Ecto neural progenitor cell (in vitro differentiated cells): ENCODE measurements at places on chromosomes 13 and 19.

DNA sequence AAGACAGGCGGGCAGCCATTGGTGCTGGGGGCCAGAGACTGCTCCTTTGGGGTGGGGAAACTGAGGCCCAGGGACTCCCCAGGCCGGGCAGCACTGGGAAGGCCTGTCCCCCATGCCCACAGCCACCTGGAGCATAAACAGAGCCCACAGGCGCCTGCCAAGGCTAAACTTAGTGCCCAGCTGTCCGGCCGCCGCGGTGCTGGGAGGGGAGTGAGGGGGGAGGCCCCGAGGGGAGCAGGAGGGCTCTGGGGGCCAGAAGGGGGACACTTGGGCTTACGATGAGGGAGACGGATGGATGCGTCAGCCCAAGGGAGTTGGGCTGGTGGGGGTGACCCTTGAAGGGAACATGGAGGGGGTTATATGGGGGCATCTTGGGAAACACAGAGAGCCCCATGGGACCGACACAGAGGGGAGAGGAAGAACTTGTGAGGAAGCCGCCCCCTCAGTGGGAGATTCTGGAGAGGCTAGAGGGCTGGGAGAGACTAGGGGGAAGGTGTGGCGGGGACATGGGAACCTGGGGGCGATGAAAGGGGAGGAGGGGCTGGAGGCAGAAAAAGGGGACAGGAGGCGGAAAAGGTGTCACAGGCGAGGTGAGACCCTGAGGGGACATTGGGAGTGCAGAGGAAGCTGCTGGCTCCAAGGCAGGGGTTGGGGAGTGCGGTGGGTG, 2.2 kb downstream of the CERS1 start:
- DNase-seq: no peak

DNA sequence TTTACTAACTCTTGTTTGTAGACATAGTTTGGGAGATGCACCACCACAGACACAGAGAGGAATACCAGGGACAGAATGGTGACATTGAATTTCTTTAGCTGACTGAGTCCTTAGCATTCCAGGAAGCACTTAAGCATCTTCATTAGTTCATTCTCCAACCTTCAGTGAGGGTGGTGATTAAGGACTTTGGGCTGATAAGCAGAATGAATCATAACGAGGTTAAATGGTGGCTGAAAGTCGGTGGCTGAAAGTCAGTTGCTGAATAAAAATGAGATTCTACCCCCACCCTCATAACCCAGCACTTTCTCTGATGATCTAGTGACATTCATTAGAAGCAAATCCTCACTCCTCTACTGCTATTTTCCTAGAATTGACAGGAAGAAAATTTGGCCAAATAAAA, 10.6 kb downstream of the PCDH8 start:
- DNase-seq: no peak

DNA sequence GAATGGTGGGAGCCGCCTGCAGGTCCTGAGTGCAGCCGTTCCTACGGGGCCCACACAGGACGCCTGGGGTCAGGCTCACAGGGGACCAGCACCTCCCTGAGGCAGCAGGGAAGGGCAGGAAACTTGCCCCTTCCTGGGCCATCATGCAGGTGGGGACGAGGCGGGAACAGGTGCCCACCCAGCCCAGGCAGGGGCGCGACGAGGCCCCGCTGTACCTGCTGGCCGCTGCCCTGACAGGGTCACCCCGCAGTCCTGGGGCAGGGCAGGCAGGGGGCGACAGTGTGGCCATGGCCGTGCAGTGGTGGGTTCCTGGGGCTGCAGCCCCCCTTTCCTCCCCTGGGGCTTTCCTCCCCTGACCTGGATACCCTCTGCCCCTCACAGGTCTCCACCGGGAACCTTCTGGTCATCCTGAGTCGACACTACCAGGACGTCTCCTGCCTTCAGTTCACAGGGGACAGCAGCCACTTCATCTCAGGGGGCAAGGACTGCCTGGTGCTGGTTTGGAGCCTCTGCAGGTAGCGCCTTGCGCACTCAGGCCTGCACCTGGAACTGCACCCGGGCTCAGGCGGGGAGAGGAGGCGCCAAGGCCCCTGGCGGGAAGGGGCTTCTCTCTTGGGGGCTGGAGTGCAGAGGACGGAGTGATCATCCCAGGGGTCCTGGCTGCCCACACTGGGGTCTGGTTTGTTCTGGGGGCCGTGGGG, 5.4 kb downstream of the WDR18 start:
- DNase-seq: no peak

GRCh38 chr19:1173159-1173844, 766 bp downstream of the SBNO2 start:
- no peak for DNase-seq

GRCh38 chr13:26502826-26503225, 54.7 kb upstream of the WASF3 start:
- DNase-seq: no peak

DNA sequence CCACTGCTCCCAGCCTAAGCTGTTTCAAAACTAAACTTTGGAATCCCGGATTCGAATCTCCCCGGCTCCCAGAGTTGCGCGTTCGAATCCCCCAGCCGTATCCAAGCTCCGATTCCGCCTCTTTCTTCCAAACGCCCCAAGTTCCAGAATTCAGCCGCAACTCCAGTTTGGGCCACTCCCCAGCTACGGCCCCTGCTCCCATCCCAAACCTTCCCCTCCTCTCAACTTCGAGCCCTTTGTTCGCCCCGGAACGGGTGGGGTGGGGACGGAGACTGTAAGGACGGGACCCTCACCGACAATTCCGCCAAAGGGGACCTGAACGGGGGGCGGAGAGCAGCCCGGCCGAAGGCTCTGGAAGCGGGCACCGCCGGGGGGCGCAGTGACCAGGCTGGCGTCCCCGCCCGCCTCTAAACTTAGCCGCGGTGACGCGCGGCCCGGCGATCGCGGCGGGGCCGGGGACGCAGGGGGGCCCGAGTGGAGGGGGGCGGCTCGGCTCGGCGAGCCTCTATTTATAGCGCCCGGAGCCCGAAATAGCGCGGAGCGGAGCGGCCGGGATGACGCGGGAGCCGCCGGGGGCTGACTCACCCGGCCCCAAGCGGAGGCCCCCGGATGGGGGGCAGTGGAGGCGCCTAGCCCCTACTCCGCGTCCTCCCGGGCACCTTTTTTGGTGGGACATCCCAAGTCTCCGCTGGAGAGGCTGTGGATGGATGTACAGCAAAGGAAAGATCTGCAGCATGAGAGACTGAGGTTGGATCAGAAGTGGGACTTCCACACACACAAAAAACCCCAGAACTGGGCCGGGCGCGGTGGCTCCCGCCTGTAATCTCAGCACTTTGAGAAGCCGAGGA, 4.9 kb upstream of the ERCC1 start:
- peak; percentile 81 for DNase-seq

GRCh38 chr13:38147050-38147449, 202.6 kb upstream of the UFM1 start:
- no peak for DNase-seq

GRCh38 chr19:56153507-56153906, 12.4 kb downstream of the ZNF444 start:
- peak; percentile 70 for DNase-seq

GRCh38 chr13:51823863-51824262, 19.9 kb upstream of the DHRS12 start:
- DNase-seq: no peak

- peak; percentile 47 for DNase-seq
Observed at GRCh38 chr19:8352134-8352827, 9.2 kb upstream of the KANK3 start.

- no peak for DNase-seq
Observed at GRCh38 chr19:4291184-4291732, 10.9 kb downstream of the TMIGD2 start.

DNA sequence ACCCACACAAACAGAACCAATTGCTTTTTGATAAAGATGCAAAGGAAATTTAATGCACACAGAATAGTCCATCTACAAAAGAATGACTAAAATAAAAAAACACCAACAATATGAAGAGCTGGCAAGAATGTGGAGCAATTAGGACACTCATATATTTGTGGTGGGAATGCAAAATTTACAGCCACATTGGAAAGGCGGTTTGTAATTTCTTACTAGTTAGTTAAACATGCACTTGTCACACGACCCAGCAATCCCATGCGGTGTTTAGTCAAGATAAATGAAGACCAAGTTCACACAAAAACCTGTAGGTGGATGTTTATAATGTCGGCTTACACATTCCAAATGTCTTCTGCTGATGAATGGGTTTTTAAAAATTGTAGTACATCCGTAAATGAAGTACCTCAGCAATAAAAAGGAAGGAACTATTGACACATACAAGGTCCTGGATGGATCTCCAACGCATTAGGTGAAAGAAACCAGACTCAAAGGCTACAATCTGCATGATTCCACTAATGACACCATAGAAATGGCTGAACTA, 5.2 kb downstream of the GRTP1 start:
- DNase-seq: no peak
